ENCODE measurements at places on chromosomes 16 and 17.

- no peak for DNase-seq
These were observed 209.4 kb downstream of the MRTFB start for GRCh38 chr16:14280541-14280940.

DNA sequence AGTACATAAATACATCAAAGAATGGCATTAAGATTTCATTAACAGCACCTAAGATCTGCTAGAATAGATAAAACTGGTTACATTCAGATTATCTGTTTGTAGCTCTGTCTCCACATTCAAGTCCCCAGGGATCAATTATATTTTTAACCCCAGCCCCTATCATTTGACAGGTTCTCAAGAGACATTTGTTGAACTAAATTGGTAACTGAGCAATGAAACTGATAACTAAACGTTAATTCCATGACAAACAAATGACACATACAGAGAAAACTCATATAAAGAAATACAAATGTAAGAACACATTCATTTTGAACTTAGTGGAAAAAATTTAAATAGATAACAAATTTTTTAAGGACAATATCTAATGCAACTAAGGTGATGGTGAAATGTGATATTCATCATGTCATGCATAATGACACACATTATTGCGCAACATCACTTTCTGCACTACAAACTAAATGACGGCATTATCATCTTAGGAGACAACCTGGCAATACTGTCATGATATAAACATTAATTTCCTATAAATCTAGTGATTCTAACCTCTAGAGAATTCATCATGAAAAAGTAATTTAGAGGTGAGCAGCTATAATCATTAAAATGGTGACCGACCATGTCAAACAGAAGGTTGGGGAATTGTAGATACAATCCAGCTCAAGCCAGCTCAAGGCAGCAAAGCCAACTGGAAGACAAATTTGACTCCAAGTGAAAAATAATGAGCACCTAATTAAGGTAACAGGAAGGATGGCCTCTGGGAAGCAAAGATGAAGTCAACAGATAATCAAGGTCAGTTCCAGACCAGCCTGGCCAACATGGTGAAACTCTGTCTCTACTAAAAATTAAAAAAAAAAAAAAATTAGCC, 9.5 kb downstream of the ARHGAP17 start:
- DNase-seq, result no peak

DNA sequence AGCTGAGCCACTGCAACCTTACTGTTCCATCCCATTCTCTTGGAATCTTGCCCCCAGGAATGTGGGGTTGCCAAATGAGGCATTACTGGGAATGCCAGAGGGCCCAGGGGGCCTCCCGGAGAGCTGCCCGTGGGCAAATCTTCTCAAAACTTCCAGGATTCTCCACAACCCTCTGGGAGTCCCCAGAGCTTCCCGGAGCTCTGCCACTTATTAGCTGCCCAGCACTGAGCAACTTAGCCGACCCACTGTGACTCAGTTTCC, 306.0 kb downstream of the FOXL1 start:
- DNase-seq, result no peak

GRCh38 chr16:35102780-35103403, 1643.5 kb downstream of the TP53TG3F start:
- no peak for DNase-seq

- no peak for DNase-seq
These were observed 129.1 kb downstream of the AIPL1 start for GRCh38 chr17:6305613-6306360.

- DNase-seq, result no peak
These were observed 36.1 kb upstream of the ZC3H18 start for GRCh38 chr16:88533932-88534637.

DNA sequence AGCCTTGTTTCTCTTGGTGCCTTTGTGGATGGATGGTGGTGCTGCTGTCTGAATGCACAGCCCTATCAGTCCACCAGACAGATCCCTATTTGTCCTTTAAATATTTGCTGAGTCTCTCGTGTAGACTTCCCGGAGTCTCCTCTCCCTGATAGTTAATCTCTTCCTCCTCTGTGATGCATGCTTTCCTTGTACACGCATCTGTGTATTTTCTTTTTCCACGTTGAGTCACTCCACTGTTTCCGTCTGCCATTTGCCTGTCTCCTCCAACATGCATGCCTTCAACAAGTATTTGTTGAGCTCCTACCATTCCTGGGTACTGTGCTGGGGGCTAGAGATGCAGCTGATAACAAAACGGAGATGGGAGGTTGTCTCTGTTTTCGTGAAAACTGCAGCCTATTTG, 282.6 kb downstream of the HAPSTR1 start:
- DNase-seq, result no peak

- DNase-seq, result no peak
These were observed 23.8 kb downstream of the LDHD start for GRCh38 chr16:75092777-75093176.

DNA sequence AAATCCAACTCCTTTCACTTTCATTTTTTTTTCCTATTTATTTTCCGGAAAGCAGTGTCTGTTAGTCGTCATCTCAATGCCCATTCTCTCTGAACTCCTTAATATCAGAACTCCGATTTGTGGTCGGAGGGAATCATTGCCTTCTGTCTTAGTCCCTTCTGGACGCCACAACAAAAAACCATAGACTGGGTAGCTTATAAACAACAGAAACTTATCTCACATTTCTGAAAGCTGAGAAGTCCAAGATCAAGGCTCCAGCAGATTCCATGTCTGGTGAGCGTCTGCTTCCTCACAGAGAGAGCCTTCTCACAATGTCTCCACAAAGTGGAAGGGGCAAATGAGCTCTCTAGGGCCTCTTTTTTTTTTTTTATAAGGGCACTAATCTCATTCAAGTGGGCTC, 296.6 kb upstream of the CDH11 start:
- DNase-seq, result no peak

- no peak for DNase-seq
These were observed 6.8 kb downstream of the ERN1 start for GRCh38 chr17:64123114-64123513.

- DNase-seq, result no peak
These were observed 5.5 kb upstream of the ZNF750 start for GRCh38 chr17:82845163-82845807.

Measured in SK-N-MC (cell line).